ENCODE measurements at places on chromosomes 2 and 18.
A peak's percentile ranks its signal among the peaks of the same experiment; 100 is the strongest.

GRCh38 chr2:233410196-233410760, 56.0 kb downstream of the DGKD start:
- DNase-seq, result no peak

- no peak for DNase-seq
These were observed 35.6 kb downstream of the OTOF start for GRCh38 chr2:26442301-26442700.

DNA sequence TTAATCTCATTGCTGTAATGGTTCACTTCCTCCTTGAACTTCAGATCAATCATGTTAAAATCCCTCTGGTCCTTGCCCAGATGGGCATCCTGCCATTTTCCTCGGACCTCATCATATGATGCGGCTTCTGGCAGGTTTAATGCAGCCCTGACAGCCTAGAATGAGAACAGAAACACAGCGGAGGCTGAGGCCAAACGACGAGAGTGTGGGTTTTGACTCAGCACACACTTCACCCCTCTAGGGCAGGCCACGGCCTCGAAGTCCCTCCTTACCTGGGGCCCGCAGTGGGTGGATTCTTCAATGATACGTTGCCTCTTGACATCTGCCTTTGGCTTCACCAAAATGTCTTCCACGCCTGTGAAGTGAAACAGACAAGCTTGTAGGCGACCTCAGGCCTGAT, 56.8 kb downstream of the POLR1A start:
- DNase-seq, result no peak

DNA sequence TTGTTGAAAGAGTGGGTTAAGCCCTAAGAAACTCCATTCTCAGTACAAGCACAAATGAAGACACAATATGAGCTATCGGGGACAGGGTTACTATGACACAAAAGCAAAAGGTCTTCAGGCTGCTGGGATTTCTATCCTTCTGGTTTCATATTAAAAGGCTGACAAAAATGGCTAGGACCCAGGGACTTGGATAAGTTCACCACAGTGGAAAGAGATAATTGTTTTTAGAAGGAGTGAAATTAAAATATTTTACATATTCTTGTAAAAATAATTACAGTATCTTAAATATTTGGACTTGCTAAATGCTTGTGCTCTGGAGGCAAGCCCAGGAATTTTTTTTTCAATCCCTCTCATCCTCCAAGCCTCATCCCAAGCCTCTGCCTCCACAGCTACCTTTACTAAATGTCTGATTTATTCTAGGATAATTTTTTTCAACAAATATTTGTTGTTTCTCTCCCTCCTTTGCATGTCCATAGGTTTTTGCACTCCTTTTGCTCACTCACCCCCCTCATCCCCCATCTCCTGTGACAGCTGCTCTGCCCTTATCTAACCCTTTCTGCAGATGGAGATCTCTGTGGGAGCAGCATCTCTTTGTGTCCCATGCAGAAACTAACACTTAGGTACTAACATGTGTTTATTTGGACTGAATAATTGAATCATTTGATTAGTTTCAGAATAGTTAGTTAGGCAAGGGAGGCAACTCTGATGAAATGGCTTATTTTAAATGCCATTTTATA, 47.8 kb upstream of the NABP1 start:
- DNase-seq, result no peak

DNA sequence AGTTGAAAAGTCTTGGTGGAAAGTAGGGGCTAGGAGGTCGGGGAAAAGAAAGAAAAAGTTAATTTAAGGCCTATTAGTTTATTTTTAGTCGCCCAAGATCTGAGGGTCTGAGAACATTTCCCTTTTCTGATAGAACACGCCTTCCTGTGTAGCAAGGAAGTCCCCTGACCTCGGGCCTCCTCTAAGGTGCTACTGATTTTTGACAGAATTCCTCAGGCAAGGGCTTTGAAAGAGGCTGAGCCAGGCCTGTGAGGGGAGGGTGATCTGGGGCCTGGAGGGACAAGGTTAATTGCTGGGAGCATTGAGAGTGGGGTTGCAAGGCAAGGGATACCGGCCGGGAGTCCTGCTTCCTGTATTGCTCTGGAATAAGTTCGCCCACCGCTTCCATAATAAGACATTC, 131.4 kb upstream of the MYCN start:
- no peak for DNase-seq

DNA sequence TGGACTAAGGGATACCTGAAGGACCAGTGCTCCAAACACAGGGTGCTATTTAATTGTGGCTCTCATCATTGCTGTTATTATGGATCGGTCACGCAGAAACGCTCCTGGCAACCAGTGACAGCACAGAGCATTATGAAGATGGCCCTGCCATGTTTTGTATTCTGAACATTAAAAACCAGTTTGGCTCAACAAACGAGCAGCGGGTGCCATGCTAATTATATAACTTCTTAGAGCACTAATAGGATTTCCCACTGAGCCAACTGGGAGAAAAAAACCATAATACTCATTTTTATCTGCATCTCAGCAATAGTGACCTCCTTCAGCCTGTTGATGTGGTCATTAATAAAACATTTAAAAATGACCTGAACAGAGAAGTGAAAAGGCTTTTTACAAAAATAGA, 212.8 kb downstream of the STK39 start:
- DNase-seq, result no peak

DNA sequence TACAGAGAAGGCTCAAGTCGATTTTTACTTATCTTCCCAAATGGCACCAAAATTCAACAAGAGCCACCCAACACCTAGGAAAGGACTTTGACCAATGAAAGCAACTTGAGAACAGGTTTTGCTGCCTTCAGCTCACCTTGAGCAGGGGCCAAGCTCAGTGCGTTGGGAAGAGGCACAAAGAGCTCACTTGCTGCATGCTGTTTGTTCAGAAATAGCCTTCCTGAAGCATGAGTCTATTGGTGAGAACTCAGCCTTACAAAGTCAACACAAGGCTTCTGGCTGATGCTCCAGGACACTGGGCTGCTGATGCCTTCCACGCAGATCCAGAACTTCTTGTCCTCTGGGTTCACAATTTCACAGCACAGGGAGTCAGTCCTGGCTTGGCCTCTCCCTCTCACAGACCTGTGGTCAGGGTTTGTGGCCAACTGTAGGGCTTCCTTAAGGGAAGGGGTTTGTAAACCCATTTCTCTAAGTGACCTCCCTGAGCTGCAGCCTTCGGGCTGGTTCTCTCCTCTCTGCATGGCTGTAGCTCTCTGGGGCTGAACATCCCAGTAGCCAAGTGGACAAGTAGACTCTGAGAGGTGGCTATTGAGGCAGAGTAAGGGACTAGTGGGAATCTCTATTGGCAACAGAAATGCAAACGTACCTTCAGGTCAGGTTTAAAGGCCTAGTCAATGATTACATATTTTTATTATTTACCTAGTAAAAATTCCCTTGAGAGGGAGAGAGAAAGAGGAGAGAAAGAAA, 124.7 kb upstream of the GATA6 start:
- no peak for DNase-seq

DNA sequence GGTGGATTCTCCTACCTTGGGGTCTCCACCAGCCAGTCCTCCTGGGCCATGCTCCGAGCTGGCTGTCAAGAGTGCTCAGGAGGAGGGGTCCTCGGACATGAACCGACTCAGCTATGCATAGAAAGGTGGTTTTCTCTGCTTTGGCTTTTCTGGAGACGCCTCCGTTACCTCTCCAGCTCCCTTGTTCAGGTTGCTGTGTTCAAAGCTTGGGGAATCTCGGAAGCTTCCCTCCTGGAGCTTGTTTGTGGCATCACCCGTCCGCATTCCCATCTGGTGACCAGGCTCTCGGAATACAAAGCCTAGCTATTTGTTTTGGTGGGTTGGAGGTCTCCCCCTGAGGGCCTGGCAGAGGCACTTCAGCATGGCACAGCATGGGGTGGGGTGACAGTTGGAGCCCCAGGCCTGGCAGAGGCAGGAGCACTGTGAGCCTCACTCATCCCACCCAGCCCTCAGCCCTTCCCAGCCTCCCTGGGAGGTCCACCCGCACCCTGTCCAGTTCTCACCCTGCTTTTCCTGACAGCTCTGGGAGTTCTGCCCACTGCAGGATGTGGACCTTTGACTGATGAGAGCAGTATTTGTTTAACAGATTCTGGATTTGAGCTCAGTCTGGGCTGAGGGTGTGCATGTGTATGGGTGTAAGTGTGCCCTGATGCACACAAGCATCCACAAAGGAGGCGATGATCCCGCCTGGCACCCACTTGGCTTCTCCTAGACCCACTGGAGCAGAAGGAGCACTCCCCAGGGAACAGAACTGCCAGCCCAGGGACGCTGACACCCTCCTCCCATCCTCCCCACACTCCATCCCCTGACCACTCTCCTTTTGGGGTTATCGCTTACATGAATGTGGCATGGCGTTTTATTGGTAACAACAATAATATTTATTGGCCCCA, 107.3 kb upstream of the HS6ST1 start:
- no peak for DNase-seq

DNA sequence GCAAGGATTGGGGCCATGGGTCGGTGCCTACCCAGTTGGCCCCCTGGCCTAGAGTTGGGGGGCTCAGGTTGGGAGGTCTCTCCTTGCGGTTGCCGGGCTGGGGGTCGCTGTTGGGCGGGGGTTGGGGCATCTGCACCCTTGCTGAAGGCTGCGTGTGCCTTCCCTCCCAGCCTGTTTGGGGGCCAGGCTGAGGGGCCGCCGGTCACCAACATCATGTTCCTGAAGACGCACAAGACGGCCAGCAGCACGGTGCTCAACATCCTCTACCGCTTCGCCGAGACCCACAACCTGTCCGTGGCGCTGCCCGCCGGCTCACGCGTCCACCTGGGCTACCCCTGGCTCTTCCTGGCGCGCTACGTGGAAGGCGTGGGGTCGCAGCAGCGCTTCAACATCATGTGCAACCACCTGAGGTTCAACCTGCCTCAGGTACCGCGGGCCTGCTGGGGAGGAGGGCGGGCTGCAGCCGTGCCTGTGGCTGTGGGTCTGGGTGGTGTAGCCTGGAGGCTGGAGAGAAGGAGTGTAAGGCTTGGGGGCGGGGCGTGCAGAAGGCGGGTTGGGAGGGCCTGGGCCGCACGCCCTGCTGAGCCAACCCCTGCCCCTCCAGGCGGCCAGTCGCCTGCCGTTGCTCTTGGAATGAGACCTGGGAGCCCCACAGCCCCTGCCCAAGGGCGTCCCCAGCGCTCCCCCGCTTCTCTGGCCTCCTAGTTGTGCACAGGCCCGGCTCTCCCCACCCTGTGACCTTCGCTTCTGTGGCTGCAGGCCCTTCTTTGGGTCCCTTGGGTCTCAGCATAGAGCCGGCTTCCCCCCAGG, 7.2 kb upstream of the NEU4 start:
- no peak for DNase-seq

GRCh38 chr2:162435676-162436075, 91.7 kb downstream of the GCA start:
- DNase-seq, result no peak

GRCh38 chr2:203782262-203782976, 76.0 kb downstream of the CD28 start:
- no peak for DNase-seq

DNA sequence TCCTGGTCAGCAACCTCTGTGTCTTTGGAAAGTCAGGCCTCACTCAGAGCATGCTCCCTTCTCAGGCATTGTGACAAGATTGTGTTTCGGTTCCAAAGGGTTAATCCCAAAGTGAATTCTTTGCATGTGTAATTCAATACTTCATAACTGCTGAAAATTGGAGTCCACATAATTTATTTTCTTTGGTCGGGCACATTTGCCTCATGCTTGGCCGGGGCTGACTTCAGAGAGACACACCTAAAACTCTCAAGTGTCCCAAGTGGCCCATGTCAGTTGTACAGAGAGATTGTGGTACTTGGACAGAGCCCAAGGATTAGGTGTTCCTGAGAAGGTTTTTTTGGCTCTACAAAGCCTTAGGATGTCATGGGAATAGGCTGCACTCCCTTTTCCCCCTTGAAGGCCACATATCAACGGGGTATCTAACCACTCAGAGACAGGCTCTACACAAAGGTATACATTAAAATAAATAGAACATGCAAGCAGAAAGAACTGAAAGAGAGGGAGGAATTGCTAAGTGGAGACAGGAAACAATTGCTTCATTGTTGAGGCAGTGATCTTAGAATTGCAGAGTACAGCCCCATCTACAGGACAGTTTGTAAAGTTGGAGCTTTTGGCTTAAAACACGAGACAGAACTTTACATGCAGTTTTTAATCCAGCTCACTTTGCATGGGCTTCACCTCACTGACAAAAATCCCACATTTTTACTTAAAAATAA, 1232.3 kb upstream of the ZEB2 start:
- peak; percentile 28 for DNase-seq

DNA sequence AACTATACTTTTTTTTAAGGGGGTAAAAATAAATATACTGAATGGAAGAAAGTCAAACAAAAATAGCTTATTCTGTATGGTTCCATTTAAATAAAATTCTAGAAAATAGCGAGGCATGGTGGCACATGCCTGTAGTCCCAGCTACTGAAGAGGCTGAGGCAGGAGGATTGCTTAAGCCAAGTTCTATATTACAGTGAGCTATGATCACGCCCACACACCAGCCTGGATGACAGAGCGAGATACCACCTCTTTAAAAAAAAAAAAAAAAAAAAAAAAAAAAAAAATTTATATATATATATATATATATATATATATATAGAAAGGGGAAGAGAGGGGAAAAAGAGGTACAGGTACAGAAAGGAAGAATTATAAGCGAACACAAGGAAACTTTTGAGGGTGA, 77.7 kb downstream of the MEMO1 start:
- no peak for DNase-seq

- DNase-seq, result no peak
These were observed 877 bp upstream of the BCL2L11 start for GRCh38 chr2:111119822-111120252.

DNA sequence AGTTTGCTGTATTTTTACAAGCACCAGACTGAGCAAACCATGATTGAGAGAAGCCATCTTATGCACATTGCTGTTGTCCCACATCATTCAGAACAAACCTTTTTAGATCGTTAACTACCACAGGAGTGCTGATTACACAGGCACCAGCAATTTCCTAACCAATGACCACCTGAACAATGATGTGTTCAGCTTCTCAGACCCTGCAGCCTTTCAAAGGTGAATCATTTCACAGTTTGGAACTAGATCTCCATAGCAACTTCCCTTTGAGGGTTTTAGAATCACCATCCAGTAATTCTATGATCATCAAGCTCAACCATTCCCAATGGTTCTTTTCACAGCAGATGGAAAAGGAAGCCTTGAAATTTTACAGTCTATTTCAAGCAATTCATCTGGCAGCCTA, 71.4 kb downstream of the OLA1 start:
- DNase-seq, result no peak

DNA sequence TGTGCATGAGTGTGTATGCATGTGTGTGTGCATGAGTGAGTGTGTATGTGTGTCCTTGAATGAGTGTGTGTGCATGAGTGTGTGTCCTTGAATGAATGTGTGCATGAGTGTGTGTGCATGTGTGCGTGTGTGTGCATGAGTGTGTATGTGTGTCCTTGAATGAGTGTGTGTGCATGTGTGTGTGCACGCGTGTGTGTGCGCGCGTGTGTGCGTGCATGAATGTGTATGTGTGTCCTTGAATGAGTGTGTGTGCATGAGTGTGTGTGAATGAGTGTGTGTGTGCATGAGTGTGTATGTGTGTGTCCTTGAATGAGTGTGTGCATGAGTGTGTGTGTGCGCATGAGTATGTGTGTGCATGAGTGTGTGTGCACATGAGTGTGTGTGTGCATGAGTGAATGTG, 271.9 kb downstream of the RNF144A start:
- no peak for DNase-seq

- DNase-seq, result no peak
These were observed 66.3 kb upstream of the HS6ST1 start for GRCh38 chr2:128384956-128385355.

- DNase-seq, result no peak
These were observed 479.9 kb upstream of the FANCL start for GRCh38 chr2:58720770-58721697.

- DNase-seq, result no peak
These were observed 12.5 kb upstream of the DAPL1 start for GRCh38 chr2:158782616-158783015.

- no peak for DNase-seq
These were observed 12.2 kb downstream of the MYO3B start for GRCh38 chr2:170190172-170190571.
